CD4-positive, alpha-beta T cell treated with Interleukin-21 for 1 hour (primary cell): ENCODE measurements at places on chromosomes 3 and 15.

DNA sequence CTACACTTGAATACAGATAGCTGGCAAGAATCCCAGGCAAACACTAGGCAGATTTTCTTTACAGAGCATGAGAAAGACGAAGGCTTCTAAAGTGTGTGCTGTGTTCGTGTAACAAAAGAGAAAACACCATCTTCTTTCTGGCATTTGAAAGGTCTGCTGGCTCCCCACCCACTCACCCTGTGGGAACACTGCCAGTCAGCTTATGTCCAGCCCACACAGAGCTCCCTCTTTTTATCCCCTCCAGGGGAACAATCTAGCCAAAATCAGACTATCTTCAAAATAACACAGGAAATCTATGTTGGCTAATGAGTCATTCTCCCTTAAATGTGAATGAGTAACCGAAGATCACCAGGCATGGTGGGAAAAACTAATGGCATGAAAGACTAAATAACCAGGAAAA lies 45.6 kb upstream of the PAQR5 start:
- DNase-seq: no peak

GRCh38 chr15:58142827-58143461 lies 4.8 kb downstream of the AQP9 start:
- DNase-seq: no peak

- no peak for DNase-seq
Measured at GRCh38 chr3:82558081-82558480, 796.6 kb upstream of the GBE1 start.

DNA sequence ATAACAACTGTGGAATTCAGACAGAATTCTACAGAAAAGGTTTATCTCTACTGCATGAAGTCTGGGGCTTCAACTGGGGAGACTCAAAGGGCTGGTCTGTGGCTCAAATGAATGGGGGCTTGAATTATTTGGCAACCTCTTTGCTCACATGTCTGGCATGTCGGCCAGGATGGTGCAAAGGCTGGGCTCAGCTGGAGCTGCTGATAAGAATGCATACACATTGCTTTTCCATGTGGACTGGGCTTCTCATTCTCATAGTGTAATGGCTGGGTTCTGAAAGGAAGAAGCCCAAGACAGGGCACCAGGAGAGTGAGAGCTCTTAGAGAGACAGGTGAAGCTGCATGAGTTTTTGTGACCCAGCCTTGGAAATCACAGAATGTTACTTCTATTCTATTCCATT lies 194.3 kb upstream of the SGO1 start:
- DNase-seq: no peak

- no peak for DNase-seq
Measured at GRCh38 chr3:83035704-83036010, 1274.2 kb upstream of the GBE1 start.

GRCh38 chr3:33064929-33065328 lies 32.0 kb downstream of the GLB1 start:
- peak; percentile 49 for DNase-seq

DNA sequence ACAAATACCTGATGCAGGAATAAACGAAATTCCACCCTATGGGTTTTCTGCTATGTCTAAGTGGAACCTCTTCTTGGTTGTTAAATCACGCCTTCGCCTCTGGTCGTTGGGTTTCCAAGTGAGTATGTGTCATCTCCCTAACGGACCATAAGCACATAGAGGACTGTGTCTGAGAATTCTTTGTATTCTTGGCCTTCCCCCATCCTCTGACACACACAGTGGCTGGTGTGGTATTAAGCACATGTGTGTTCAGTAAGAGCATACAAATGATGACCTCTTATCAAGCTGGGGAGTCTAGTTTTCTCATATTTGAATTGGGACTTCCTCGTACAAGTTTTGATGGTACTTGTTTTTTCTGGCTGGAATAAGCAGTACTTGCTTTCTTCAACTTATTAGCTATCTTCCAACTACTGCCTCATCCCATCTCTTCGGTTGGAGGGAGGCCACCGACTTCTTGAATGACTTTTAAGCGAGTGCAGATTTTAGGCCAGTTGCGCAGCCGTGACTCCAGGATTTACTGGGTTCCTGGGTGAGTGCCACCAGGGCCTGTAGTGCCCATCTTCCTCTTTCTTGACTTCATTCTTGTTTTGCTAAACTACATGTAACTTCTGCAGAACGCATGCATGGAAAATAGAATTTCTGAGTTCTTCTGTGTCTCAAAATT lies 240.2 kb downstream of the ADAMTS17 start:
- DNase-seq: no peak

- DNase-seq: peak; percentile 14
Measured at GRCh38 chr3:143644370-143645089, 203.7 kb downstream of the SLC9A9 start.

DNA sequence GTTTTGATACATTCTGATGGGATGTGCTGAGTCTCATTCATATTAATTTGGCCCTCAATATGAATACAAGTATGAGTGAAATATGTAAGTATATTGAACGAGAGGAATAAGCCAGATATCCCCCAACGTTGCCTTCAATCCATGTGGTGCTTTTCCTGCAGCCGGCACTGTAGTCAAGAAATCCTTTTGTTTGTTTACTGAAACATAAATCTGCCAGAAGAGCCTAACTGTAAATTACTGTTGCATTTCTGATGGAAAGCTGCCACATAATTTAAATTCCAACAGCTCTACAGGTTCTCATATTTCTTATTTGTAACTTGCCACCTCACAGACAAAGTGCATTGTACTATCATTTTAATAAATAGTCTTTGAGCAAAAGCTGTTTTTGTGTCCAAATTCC lies 314.0 kb downstream of the KBTBD8 start:
- DNase-seq: no peak

DNA sequence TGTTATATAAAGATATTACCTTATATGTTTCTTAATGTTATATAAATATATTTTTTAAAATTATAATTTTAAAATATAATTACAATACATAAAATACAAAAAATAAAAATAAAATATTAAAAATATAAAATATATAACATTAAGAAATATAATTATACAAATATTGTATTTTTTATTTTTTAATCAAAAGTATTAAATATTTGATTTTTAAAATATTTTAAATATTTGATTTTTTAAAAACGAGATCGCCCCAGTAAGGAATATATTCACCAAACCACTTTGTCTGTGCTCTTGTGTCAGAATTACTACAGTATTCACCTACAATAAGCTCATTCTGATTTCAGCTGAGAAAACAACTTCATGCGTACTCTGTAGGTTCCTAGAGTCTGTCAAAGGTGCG lies 89.1 kb downstream of the ETFA start:
- DNase-seq: no peak

DNA sequence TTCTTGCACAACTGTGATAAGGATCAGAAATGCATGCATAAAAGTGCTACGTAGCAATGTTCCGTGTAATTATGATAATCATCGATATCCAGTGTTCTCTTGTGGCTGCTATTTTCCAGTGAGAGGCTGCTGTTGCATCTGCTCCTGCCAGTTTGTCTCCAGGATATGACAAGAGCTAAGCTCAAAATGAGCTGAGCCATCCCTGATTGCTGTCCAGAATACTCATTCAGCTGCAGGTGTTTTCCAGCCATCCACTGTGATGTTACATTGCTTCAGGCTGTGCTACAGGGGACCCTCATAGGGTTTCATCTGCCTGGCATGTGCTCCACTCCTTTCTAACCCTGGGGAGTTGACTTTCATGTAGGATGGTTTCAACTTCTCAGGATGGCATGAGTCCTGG lies 976.0 kb downstream of the ROBO1 start:
- no peak for DNase-seq

DNA sequence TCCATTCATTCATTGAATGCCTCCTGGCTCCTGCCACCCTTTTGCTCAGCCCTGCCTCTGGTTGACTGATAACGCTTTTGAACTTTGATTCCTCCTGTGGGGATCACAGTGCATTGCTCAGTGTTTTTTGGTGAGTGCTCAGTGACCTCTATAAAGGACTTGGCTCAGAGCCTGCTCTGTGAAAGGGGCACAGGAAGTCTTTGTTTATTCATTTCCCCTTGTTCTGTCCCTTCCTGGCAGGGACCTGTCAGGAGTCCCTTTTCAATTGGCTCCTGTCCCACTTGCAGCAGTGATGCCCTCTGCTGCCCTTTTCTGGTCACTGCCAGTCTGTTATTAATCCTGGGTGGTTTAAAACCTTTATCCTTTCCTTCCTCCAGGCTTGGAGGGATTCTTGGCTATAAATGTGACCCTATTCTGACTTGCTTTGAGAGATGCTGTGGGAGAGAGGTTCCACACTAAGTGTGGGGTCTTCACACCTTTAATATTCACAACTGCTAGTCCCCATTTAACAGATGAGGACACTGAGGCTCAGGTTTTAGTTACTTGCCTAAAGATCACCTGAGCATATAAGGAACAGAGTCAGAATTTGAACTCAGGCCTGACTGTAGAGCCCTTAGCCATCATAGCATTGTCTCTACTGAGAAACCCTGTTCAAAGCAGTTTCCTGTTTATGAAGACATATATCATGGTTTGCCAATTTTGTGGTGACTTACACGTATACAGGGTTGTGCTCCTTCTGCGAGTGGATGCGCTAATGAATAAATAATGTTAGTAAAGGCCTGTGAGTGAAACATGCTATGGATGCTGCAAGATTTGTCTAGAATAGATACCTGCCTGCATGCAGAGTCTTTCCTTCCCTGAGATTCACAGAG lies 23.2 kb upstream of the TATDN2 start:
- DNase-seq: peak; percentile 79

- DNase-seq: no peak
Measured at GRCh38 chr15:60945196-60945595, 283.9 kb downstream of the RORA start.

- DNase-seq: no peak
Measured at GRCh38 chr3:13208706-13209633, 135.7 kb upstream of the IQSEC1 start.

DNA sequence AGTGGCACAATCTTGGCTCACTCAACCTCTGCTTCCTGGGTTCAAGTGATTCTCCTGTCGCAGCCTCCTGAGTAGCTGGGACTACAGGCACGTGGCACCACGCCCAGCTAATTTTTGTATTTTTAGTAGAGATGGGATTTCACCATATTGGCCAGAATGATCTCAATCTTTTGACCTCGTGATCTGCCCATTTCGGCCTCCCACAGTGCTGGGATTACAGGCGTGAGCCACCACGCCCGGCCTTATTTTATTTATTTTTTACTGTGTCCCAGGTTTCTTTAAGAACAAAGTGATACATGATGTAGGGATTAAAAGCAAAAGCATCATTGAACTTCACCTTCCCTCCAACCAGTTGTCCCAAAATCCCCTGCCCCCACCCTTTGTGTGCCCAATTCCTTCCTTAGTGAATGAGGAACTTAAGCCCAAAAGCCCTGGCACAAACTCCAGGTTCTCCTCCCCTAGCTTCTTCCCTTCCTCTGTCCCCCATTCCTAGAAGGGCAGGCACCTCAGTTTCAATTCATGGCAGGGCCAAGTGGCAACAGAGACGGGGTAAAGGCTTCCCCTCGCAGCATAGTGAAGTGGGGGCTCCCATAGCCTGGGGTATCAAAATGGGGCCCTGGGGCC lies 23.7 kb upstream of the RPN1 start:
- DNase-seq: no peak

GRCh38 chr3:5806192-5806591 lies 618.7 kb downstream of the EDEM1 start:
- DNase-seq: no peak

GRCh38 chr15:77688693-77689092 lies 56.0 kb upstream of the LINGO1 start:
- no peak for DNase-seq

- no peak for DNase-seq
Measured at GRCh38 chr15:101500865-101501551, 11.5 kb upstream of the PCSK6 start.

GRCh38 chr15:63870487-63871209 lies 36.9 kb upstream of the HERC1 start:
- no peak for DNase-seq

DNA sequence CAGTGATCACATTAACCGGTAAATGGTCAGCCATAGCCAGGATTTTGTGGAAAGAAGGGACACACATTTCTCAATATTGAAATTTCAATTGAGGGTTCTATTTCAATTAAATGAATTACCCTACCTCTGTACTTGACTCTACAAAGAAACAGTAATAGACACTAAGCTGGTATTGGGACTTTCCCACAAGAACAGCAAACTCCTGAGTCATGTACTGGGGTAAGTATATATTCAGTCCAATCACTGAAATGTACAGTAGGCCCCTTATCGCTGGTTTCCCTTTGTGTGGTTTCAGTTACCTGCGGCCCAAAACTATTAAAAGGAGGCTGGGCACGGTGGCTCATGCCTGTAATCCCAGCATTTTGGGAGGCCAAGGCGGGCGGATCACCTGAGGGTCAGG lies 17.6 kb downstream of the ASB14 start:
- DNase-seq: no peak

- DNase-seq: no peak
Measured at GRCh38 chr3:29937185-29937584, 656.3 kb downstream of the RBMS3 start.

DNA sequence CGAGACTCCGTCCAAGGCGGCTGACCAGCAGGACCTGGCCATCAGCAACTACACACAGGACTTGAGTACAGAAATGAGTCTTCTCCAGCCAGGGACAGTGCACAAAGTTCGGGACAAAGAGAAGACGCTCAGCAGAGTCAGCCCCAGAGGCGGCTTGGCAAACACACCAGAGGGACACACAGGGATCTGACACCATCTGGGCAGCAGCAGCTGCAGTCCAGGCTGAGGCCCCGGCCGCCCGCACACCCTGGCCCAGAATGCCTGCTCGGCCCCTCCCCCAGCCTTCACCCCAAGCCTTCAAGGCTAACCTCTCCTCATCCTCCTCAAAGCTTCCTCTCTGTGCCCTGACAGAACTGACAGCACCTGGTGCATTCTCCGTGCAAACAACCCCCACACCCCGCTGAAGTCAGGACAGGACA lies 61.1 kb downstream of the XXYLT1 start:
- no peak for DNase-seq

DNA sequence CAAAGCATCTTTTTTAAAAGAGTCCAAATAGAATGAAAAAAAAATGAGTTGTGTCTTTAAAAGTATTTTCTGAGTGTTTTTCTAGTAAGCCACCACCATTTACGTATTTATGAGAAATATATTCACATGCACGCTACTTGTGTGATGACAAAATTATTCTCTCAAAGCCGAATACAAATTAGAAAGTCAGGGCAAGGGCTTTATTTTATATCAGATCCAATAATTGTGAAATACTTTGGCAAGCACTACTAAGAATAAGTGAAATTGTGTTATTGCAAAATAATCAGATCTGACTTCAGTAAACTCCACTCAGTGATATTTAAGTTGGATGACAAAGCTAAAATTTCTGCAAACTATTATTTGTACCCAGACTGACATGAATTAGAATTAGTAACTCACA lies 589.3 kb upstream of the KCNMB2 start:
- no peak for DNase-seq

DNA sequence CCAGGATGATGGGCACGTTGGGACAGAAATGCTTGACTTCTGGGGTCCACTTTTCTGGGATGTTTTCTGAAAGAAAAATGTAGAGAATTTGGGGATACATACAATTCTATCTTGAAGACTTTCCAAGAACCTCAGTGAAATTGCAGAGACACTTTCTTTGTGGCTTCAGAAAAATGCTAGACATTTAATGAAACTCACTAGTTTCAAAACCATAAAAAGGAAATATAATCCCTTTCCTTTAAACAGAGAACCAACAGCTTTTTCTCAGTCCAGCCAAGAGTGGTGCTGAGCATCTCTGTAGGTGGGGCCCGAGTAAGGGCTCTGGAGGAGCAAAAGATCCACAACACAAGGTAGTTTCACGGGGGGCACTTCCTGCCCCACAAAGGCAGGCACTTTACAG lies 4.4 kb upstream of the GPX1 start:
- no peak for DNase-seq
